Uterus (tissue), 4 donors: ENCODE measurements at places on chromosomes 1 and 21. TPM values are rescaled to one million over a fixed set of nuclear protein-coding genes. Genes with fewer than 3 reads are reported as not detected.

The ZNF678 gene
- total RNA-seq: 26.9 TPM

The CD1E gene
- not detected for total RNA-seq

The FRRS1 gene
- 0.51 TPM for total RNA-seq

The OR2L2 gene
- total RNA-seq: not detected

The C1QTNF12 gene
- total RNA-seq: 8.2 TPM

The CRABP2 gene
- total RNA-seq: 11.0 TPM

The TMEM51 gene
- 1.3 TPM for total RNA-seq

The LRRC39 gene
- 1.2 TPM for total RNA-seq

The DNALI1 gene
- 0.26 TPM for total RNA-seq

The KIF17 gene
- total RNA-seq: not detected

The UTS2 gene
- total RNA-seq: not detected

The GJC2 gene
- total RNA-seq: 7.9 TPM

The CLDN17 gene
- not detected for total RNA-seq

The CRYAA gene
- not detected for total RNA-seq

DNA sequence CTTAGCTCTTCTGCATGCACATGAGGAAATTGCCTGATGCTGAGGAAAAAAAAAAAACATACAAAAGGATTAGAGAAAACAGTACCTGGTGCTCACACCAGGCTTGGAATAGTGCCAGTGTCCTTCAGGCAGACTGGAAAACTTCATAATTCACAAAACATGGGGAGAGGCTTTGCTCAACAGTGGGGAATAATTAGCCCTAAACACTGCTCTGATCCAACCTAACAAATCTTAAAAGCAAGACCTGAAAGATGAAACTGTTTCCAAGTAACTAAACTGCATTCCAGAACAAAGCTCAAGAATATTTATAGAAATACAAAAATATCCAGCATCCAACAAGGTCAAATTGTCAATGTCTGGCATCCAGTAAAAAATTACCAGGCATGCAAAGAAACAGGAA, 124.8 kb downstream of the AK5 start:
- no peak for DNase-seq

DNA sequence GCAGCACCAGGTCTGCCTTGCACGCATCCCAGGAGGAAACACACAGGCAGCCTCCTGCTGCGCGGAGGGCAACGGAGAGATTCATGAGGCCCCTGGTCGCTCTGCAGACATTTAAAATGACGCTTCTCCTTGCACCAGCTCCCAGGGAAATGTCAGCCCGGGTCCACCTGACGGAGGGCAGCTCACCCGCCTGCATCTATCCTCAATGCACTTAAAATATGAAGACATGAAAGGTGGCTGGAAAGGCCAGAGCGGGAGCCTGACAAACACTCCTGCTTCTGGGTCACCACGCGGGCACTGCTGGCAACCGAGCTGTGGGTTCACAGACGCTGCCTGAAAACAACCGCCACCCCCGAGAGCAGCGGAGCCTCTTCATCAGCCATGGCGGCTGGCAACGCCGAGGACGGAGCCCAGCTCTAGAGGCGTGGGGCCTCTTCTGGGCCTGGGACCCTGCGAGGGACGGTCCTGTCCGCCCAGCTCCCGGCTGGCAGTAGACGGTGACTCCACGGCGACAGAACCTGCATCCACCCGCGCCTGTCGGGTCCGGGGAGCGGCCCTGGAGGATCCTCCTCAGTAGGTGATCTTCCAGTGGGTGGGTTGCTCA, 22.7 kb downstream of the POFUT2 start:
- DNase-seq: no peak

GRCh38 chr1:116147114-116147510, 35.9 kb downstream of the MAB21L3 start:
- no peak for DNase-seq

DNA sequence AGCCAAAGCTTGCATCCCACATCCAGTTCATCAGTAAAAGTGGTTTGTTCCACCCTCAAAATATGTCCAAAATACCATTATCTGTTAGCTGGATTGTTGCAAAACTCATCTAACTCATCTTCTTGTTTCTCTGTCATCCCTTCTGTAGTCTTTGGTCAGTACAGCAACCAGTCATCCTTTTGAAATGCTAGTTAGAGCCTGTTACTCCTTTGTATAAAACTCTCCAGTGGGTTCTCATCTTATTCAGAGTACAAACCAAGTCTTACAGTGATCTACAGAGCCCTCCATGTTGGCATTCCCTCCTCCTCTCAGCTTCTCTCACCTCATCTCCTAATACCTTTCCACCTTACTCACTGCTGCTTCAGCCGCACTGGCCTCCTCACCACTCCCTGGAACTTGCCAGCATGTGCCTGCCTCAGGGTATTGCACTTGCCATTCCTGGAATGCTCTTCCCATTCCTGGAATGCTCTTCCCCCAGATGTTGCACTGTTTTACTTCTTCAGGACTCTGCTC, 70.6 kb downstream of the LAMC1 start:
- no peak for DNase-seq

DNA sequence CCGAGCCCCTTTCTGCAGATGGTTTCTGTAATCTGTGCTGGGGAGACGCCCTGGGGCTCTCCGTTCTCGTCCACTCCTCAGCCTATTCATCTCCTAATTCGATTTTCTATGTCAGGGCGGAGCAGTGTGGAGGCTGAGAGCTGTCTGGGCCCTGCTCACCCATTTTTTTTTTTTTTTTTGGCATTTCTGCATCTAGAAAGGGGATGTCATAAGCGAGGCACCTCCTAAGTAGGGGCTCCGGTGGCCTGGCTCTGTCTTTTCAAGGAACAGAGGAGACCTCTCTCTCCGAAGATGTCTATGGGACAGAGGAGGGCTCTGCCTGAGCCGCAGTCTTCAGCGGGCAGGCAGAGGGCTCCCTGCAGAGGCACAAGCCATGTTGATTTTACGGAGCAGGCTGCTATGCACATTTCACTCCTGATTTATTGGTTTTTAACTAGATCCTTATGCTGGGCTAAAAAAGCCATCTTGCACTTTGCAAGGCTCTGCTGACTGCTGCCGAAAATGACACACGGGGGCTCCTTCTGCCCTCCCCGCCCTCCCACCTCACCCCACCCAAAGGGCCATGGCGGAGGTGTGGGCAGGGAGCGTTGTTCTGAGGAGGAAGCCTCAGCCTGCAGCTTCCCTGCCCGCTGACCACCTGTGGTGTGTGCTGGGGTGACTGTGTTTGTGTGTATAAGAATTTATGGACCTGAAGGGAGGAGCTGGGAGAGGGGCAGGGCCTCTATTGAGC, 71.0 kb downstream of the FOXD2 start:
- DNase-seq: no peak

DNA sequence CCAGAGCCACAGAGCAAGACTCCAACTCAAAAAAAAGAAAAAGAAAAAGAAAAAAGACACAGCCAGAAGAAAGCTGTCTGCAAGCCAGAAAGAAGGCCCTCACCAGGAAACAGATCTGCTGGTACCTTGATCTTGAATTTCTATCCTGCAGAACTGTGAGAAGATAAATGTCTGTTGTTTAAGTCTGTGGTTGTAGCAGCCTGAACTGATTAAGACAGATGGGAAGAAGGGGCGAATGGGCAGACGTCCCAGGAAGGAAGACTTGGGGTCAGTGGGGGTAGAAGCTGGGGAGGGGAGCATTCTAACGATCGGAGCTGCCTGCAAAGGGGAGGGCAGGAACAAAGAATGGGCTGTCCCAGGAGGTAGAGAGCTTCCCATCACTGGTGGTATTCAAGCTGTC, 6.3 kb downstream of the SLC2A7 start:
- no peak for DNase-seq

DNA sequence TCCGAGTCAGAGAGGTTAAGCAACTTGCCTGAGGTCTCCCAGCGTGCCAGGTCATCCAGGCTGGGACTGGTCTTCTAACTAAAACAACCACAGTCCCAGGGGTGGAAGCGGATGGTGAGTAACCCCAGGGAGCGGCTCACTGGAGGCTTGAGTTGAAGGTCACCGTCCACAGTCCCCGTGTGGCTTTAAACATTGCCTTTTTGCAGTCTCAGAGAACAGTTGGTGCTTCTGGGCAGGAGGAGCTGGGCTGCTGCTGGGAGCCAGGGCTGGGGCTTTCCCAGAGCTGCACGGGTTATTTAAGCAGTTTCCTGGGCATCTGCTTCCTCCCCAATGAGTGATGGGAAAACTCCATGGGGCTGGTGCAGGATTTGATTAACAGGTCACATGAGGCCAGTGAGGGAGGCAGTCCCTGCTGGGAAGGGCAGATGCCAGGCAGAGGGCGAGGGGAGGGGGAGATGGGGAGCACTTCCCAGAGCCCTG, 12.3 kb downstream of the ARHGEF10L start:
- no peak for DNase-seq

DNA sequence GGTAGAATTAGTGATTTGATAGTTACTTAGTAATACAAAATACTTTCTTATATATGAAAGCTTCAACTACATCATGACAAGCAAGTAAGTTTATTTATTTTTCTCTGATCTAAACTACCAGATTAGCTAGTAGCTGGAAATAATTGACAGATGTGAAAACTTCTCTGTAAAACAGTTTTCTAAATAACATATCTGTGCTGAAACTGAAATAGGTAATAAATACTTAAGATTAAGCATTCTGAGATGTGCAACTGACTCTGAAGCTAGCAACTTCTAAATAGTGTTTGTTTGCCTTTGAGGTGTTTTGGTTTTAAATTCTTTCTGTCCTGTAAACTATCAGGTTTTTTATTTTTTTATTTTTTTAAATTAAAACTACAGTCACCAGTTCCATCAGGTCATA, 18.5 kb upstream of the LHX8 start:
- DNase-seq: no peak

- no peak for DNase-seq
Observed at GRCh38 chr1:229479660-229480399, 28.3 kb downstream of the NUP133 start.

DNA sequence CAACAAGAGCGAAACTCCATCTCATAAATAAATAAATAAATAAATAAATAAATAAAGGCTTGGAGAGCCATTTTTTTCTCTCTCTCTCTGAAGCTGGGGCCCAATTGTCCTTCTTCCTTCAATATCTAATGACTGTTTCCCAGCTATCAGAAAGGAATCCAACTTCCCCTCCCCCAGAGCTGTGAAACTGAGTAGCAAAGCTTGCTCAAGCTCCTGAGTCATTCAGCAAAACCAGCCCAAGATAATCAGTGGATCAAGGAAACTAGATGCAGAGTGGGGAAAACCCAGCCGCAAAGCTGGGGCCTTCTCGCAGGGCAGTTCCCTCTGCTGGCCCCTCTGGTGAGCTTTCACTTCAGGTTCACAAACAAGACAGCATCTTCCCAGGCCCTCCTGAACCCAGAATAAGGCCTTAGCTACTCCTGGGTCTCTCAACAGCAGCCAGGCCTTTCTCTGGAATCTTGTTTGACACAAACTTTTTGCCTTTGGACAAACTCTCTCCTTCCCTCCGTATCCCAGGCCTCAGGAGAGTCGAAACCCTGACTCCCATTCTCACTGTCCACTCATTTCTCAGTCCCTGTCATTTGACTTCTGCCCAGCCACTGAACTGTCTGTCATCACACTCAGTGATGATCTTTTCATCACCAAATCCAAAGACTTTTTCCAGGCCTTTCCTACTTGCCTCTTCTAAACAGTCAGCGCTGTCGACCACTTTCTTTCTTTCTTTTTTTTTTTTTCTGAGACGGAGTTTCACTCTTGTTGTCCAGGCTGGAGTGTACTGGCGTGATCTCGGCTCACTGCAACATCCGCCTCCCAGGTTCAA, 18.0 kb upstream of the PTP4A2 start:
- peak; percentile 93 for DNase-seq

GRCh38 chr1:157971769-157972168, 21.7 kb upstream of the KIRREL1 start:
- DNase-seq: no peak

DNA sequence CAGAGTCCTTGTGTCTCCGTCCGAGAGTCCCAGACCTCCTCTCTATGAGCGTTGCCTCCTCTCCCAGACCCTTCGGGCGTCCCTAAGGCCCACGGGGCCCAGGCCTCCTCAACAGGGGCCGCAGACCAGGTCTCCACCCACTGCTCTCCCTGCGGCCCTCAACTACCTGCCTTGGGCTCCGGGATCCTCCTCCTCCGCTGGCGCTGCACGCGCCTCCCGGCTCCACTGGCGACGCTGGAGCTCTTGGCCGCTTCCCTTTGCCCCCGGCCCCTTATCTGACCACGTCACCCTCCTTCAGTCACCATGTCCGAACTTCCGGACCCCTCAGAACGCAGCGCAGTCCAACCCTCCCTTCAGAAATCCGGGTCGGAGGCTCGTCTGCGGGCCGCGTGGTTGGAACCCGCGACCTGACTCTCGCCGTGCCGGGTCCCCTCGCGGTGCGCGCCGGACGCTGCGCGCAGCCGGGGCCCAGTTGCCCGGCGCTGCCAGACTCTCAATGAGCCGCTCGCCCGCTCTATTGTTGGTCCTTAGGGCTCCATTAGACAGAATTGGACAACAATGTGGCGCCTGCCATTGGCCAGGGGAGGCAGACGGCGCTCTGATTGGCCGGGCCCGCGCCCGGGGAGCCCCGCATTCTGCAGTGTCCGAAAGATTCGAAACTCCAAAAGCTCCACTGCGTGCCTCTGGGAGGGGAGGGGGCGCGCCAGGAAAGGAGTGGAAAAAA, at the start of gene DMRTA2:
TSS of gene DMRTA2 (minus strand) at position 498 of the 724 bp plus-strand sequence. CDS start 1,907 bp downstream, outside the sequence.
- no peak for DNase-seq

DNA sequence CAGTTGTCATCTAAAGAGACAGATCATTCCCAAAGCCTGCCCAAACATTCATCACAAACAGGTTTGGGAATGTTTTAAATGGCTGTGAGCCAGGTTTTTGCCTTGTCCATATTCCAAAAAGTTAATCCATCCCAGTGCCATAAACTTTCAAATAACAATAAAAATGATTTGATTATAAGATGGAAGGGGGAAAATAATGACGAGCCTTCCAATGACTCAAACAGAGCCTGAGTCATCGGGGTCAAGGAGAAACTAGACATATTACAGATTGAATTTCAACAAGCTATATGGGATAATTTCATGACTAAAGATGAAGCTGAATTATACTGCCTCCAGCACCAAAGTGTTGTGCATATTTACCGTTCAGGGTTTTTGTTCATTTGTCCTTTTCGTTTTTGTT, 195.8 kb upstream of the PKN2 start:
- no peak for DNase-seq

DNA sequence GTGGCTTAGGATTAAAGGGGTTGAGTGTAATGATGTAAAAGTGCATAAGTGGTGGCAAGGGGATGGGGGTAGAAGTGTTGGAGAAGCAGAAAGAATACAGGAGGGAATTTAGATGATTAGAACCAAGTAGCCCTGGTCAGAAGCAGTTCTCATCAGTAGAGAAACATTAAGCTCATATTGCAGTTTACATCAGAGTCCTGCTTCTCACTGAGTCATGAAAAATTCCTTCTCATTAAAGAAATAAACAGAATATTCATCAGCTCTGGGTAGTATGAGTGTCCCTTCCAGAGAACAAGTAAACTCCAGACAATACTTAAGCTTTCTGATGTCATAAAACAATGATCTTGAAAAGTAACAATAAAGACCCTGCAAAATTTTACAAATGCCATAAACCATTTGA, 36.5 kb downstream of the LRRIQ3 start:
- no peak for DNase-seq
